ENCODE measurements at places on chromosomes 16 and 17.

GRCh38 chr17:38671939-38672720 lies 2.6 kb downstream of the EPOP start:
- peaks cover 15% of the 10 kb centered on the region for H3K4me1 ChIP-seq
- no peak overlapping the region for H3K4me3 ChIP-seq
- peaks cover 73% of the 10 kb centered on the region for H3K27me3 ChIP-seq
- no peak for DNase-seq

DNA sequence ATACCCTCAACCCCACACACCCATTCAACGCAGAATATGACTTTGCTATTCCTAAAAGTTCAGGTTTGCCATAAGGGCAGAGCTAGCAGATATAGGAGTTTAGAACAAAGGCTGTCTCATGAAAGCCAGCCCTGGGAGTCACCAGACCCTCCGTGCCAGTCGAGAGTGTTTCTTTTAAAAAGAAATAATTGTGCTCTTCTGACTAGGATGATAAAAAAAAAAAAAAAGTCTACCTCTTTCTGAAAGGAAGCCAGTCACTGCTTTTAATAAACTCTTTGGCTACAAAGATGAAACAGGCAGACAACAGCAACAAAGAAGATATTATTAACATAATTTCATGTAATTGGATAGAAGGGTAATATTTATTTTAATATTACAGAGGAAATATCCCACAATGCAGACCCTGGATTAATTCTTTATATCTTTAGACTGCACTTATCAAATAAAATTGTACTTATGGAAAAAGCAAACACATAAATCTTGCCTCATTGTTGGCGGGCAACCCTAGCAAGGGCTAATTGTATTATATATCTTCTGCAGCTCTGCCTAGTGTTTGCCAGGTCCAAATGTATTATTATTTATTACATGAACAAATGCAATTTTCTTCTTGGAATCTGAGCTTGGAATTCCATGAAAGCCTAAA lies 277.5 kb upstream of the DYNLRB2 start:
- no peak overlapping the region for H3K4me3 ChIP-seq
- H3K27me3 ChIP-seq, result peaks cover 42% of the 10 kb centered on the region
- no peak for DNase-seq
- H3K4me1 ChIP-seq, result peaks cover 5% of the 10 kb centered on the region

- peaks cover 61% of the 10 kb centered on the region for H3K27me3 ChIP-seq
- H3K4me3 ChIP-seq, result no peak overlapping the region
- DNase-seq, result no peak
- H3K36me3 ChIP-seq, result no peaks in the 10 kb centered on the region
Observed at GRCh38 chr16:86064431-86065250, 165.7 kb downstream of the IRF8 start.

GRCh38 chr17:81039854-81040758 lies 5.2 kb downstream of the BAIAP2 start:
- no peak overlapping the region for H3K27ac ChIP-seq
- no peak overlapping the region for H3K4me3 ChIP-seq
- no peaks in the 10 kb centered on the region for H3K27me3 ChIP-seq
- H3K4me1 ChIP-seq, result peaks cover 6% of the 10 kb centered on the region
- DNase-seq, result no peak

All from central memory CD8-positive, alpha-beta T cell (primary cell).